ENCODE measurements at places on chromosomes 16 and 17. TPM values are rescaled to one million over a fixed set of nuclear protein-coding genes. Genes with fewer than 3 reads are reported as not detected.
A peak's percentile ranks its signal among the peaks of the same experiment; 100 is the strongest.

The DYNLRB2 gene
- 0.26 TPM for total RNA-seq

DNA sequence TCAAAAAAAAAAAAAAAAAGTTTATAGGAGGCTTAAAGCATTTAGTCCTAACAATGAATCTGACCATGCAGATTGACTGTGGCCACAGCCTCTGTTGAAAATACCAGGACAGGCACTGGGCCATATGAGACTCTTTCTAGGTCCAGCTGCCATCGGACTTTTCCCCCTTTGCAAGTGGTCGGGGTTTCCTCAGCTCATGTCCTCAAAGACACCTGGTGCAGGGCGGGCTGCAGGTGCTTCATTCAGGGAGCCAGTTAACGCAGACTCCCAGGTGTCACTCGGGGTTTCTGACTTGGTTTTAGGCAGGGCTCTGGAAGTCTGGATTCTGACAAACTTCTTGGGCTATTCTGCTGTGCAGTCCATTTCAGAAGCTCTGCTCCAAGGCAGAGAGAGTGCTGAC, 20.9 kb downstream of the ELAC2 start:
- no peak overlapping the region for H3K27ac ChIP-seq
- H3K36me3 ChIP-seq = peaks cover 33% of the 10 kb centered on the region
- no peak overlapping the region for H3K4me3 ChIP-seq
- no peak for DNase-seq
- no peaks in the 10 kb centered on the region for H3K27me3 ChIP-seq
- H3K4me1 ChIP-seq = no peaks in the 10 kb centered on the region

DNA sequence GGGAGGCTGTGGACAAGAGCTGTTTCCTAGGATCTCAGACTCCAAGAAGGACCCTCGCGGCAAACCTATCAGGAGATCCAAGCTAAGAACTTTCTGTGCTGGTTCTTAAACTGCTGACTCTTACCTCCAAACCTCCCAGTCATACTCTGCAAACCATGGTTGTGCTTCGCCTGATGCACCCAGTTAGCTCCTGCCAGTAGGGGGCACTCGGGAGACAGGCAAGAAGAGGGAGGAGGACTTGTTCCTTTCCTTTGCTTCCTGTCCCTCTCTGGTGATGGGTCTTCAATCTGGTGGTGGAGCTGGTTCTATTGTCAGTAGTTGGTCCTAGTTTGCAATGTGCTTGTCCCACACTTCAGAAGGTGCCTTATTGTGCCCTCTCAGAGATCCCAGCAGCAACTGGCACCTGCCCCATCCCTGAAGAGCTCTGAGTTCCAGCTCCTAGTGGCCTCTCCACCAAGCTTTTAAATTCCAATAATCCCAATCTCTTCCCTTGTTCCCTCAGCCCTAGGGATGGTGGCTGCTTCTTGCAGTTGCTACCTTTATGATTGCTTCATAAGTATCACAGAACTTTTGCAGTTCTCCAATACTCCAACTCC, 113.5 kb upstream of the RPL38 start:
- H3K4me1 ChIP-seq = no peaks in the 10 kb centered on the region
- H3K27me3 ChIP-seq = no peaks in the 10 kb centered on the region
- no peaks in the 10 kb centered on the region for H3K36me3 ChIP-seq

The CLEC18B gene
- 0.77 TPM for total RNA-seq

The MTMR4 gene
- total RNA-seq = 40.0 TPM

- peak; percentile 45 for DNase-seq
- H3K27ac ChIP-seq = no peak overlapping the region
- no peak overlapping the region for H3K4me3 ChIP-seq
- peaks cover 2% of the 10 kb centered on the region for H3K4me1 ChIP-seq
- H3K27me3 ChIP-seq = no peaks in the 10 kb centered on the region
Measured at GRCh38 chr16:19517424-19518089, 4.3 kb downstream of the GDE1 start.

The SULT1A2 gene
- total RNA-seq = 0.26 TPM
